ENCODE measurements at places on chromosomes 13 and 19. TPM values are rescaled to one million over a fixed set of nuclear protein-coding genes. Genes with fewer than 3 reads are reported as not detected.

DNA sequence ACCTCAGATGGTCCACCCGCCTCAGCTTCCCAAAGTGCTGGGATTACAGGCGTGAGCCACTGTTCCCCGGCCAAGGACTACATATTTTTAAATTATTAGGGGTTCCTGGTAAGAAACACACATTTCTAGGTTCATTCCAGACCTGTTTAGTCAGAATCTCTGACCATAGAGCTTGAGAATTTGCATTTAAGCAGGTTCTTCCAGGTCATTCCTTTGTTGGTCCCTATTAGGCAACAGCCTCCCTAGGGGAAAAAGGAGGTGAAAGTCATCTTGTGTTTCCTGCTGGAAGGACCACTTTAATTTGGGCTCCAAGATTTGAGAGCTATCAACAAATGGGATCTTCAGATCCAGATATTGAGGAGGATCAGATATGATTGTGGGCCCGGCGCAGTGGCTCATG lies 16.3 kb downstream of the S1PR2 start:
- no peak overlapping the region for H3K27ac ChIP-seq
- no peak for DNase-seq
- H3K4me3 ChIP-seq = no peak overlapping the region
- H3K36me3 ChIP-seq = no peaks in the 10 kb centered on the region

ZNF208 gene
- 6.1 TPM for total RNA-seq

- H3K36me3 ChIP-seq = peaks cover 31% of the 10 kb centered on the region
- DNase-seq = peak; percentile 98
- peak within 1 kb of the TSS; percentile 93 for H3K27ac ChIP-seq
- peak within 1 kb of the TSS; percentile 91 for H3K4me3 ChIP-seq
- no peaks in the 10 kb centered on the region for H3K27me3 ChIP-seq
- peaks cover 14% of the 10 kb centered on the region for H3K4me1 ChIP-seq
These were observed at the start of the genes MED16 and RNU6-9 for GRCh38 chr19:892894-893689. Gene MED16, minus strand, starts transcription at chr19:893187. Its CDS starts 2,056 bp downstream, at chr19:891131. Gene RNU6-9, plus strand, starts transcription at chr19:893484.

ZNF536 gene
- 4.1 TPM for total RNA-seq
